ENCODE measurements at places on chromosomes 7 and 10. TPM values are rescaled to one million over a fixed set of nuclear protein-coding genes. Genes with fewer than 3 reads are reported as not detected.

The ZNF438 gene
- 3.9 TPM for total RNA-seq

- DNase-seq, result no peak
Measured at GRCh38 chr10:102170602-102171001, 18.4 kb downstream of the NOLC1 start.

DNA sequence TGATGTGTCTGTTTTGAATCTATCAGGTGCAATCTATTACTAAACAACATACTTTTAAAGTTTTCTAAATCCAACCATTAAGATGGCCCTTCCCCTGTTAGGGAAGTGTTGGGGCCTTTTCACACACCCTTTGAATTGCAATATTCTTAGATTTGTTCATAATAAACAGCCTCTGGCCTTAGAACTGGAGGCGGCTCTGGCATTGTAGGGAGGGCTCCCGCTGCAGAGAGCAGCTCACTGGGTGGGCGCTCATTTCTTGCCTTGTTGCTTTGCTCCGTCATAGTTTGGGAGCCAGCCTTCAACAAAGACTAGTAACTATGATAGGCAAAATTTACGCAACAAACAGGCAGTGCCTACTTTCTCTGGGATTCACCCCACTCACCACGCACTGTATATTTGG lies 4.2 kb upstream of the HOXA10 start:
- DNase-seq, result no peak

GRCh38 chr7:7795630-7796121 lies 77.3 kb upstream of the RPA3 start:
- DNase-seq, result no peak

- DNase-seq, result no peak
Measured at GRCh38 chr10:48391994-48392393, 85.5 kb downstream of the MAPK8 start.

DNA sequence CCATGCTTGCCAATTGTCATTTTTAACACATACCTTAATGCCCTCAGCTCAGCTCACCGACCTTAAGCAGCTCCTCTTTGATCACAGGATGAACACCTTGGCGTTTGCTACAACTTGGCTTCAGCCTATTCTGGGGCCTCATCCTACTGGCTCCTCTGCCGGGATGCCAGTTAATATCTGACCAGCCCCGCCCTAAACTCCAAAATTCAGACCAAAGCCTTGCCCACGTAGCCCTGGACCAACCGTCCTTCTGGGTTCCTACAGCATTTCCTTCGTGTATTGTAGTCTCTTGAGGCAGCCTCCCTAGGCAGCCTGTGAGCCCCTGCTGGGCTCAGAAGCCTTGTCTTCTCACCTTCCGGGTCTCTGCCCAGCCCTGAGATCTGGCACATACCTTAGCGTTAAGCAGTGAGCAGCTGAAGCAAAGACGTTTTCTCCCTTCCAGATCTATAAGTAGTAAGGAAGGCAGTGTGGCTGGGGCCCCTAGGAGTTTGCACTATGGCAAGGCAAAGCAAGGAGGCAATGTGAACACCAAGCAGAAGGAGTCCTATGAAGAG lies 836 bp downstream of the ENO4 start:
- no peak for DNase-seq

DNA sequence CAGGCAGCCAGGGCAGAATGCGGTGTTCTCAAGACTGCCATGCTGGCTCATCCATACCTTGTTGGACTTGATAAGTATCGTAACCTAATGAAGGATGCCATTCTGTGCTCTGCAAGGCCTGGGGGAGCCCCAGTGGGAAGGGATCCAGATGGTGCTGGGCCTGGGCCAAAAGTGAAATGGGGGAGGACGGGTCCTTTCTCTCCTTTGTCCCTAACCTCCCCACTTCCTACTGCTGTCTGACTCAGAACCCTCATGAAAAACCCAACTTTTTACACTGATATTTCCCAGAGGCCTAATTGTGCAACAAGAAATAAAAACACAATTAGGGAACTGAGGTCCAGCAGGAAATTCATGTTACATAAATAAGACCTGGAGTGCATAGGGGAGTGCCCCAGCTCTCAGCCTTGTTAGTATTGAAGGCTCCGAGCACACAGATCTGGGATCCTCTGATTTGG lies 193.7 kb upstream of the SVIL start:
- DNase-seq, result no peak

All from epithelial cell of proximal tubule (primary cell).